T-cell (primary cell): ENCODE measurements at places on chromosomes 5 and 9. TPM values are rescaled to one million over a fixed set of nuclear protein-coding genes. Genes with fewer than 3 reads are reported as not detected.

The NSD1 gene
- total RNA-seq = 103 TPM

The NMUR2 gene
- total RNA-seq = not detected

The NPR3 gene
- total RNA-seq = 0.33 TPM

GRCh38 chr5:10498350-10498749 lies 56.7 kb downstream of the ROPN1L start:
- H3K4me1 ChIP-seq = no peaks in the 10 kb centered on the region
- no peak overlapping the region for H3K4me3 ChIP-seq
- no peaks in the 10 kb centered on the region for H3K27me3 ChIP-seq
- H3K36me3 ChIP-seq = no peaks in the 10 kb centered on the region

- H3K36me3 ChIP-seq = no peaks in the 10 kb centered on the region
- DNase-seq = no peak
- no peak overlapping the region for H3K27ac ChIP-seq
- H3K4me3 ChIP-seq = no peak overlapping the region
- no peaks in the 10 kb centered on the region for H3K27me3 ChIP-seq
These were observed 10.9 kb downstream of the SNCAIP start for GRCh38 chr5:122322801-122323548.

DNA sequence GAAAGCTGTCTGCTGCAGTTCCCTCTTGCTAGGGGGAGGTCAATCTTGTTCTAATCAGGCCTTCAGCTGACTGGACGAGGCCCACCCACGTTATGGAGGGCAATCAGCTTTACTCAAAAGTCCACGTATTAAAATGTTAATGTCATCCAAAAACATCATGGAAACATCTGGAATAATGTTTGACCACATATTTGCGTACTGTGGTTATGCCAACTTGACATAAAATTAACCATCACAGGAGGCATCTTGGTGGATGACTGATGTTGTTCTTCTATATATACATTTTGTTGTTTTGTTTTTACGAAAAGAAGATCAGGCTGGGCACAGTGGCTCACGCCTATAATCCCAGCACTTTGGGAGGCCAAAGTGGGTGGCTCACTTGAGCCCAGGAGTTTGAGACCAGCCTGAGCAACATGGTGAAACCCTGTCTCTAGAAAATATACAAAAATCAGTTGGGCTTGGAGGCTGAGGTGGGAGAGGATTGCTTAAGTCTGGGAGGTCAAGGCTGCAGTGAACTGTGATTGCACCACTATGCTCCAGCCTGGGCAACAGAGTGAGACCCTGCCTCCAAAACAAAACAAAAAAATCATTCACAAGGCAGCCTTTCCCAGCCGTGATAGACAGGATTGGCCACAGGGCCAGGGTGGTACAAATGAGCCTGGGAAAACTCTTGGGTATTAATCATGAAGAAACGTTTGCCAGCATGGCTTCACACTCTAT lies 33.8 kb upstream of the PRXL2C start:
- H3K36me3 ChIP-seq = no peaks in the 10 kb centered on the region
- no peak overlapping the region for H3K27ac ChIP-seq
- no peak for DNase-seq

GRCh38 chr5:10220248-10220647 lies 29.4 kb downstream of the ATPSCKMT start:
- no peak overlapping the region for H3K4me3 ChIP-seq
- peaks cover 2% of the 10 kb centered on the region for H3K36me3 ChIP-seq
- H3K27me3 ChIP-seq = no peaks in the 10 kb centered on the region

GRCh38 chr9:91006046-91006445 lies 204.4 kb downstream of the SYK start:
- H3K27ac ChIP-seq = no peak overlapping the region
- no peak overlapping the region for H3K4me3 ChIP-seq
- no peaks in the 10 kb centered on the region for H3K36me3 ChIP-seq
- no peaks in the 10 kb centered on the region for H3K4me1 ChIP-seq

DNA sequence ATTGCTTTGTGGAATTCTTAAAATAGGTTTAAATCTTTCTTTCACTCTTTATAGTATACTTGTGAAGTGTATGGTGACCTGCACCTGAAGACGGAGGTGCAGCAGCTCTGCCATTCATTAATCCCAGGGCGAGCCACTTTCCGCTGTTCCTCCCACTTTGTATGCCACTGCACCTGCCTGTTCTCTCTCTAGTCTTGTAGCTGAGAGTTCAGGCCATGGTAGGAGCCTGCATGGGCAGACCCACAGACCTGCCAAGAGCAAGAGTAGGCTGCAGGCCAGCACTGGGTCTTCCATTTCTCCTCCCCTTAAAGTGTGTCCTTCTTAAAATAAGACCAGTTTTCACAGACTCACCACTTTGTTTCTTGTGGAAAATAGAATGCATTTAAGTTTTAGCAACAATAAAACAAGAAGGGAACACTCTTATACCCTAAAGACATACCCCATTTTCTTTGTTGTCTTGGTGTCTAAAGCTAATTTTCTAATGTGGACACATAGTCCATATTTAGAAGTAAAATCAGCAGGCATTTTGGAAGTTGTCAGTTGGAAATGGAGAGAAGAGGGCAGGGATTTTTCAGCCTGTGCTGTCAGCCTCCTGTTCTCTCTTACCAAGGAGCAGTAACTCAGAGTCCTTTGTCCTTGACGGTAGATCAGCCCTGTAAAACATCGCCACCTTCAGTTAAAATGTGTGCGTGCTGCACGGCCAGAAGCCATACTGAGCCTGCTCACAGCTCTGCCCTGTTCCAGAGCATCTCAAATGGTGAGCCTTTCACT lies 103.2 kb downstream of the SNCAIP start:
- H3K27me3 ChIP-seq = no peaks in the 10 kb centered on the region
- no peaks in the 10 kb centered on the region for H3K36me3 ChIP-seq
- H3K4me3 ChIP-seq = no peak overlapping the region
- no peaks in the 10 kb centered on the region for H3K4me1 ChIP-seq
- H3K27ac ChIP-seq = no peak overlapping the region

DNA sequence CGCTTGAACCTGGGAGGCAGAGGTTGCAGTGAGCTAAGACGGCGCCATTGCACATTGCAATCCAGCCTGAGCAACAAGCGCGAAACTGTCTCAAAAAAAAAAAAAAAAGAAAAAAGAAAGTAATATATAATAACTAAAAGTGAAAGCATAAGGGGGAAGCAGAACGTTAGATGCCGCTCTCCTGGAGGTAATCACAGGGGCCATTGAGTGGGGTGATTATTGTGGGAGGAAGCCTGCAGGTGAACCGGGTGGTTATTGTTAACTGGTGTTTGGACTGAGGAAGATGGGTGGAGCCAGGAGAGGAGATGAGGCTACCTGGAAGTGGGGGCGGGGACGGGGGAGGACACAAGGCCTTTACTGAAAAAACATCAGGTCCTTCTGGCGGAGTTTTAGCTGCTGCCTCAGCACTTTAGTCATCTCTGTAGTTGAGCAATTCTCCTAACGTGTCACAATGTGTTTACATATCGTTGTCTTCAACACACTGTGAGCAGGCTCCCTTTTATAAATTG lies 5.3 kb upstream of the TJP2 start:
- H3K4me3 ChIP-seq = no peak overlapping the region
- peak; percentile 36 for DNase-seq
- H3K4me1 ChIP-seq = peaks cover 14% of the 10 kb centered on the region
- no peaks in the 10 kb centered on the region for H3K36me3 ChIP-seq

DNA sequence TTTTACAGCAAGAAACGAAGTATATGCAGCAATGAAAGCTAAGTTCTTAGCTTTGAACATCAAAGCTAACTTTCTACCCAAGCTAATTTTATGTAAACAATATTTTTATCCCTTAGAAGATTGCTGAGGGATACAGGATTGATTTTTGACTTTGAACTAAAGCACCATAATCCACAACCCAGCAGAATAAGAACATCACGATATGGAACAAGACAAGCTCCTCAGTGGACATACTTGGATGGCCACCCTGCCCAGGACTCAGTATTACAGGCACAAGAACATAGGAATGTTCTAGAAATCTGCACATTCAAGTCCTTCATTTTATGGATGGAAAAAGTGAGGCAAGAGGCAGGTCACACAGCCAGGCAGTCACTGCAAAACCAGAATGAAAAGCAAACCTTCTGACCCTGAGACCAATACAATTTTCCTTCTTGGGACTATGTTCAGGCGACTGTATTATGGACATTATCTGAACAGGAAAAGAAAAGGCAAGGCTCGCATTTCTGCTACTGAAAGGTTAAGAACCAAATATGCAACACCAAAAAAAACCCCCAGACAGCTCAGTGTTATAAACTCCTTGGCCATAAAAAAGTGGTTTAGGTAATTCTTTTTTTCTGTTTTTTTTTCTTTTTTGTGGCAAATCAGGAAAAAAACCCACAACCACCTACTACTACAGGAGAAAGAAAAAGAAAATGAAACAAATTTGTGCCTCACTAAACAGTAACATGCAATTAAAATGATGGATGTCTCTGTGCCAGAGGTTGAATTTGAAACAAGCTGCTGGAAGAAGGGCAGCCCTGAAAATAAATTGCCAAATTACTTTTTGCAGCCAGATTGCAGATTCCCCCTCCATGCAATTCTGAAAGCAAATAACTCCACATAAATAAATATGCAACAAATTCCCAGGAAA lies 25.4 kb downstream of the EPB41L4B start:
- DNase-seq = no peak
- H3K27ac ChIP-seq = no peak overlapping the region
- H3K27me3 ChIP-seq = no peaks in the 10 kb centered on the region
- no peak overlapping the region for H3K4me3 ChIP-seq

- H3K36me3 ChIP-seq = no peaks in the 10 kb centered on the region
- H3K27me3 ChIP-seq = no peaks in the 10 kb centered on the region
- DNase-seq = no peak
These were observed 450.5 kb upstream of the PTPRD start for GRCh38 chr9:11063263-11063662.

DNA sequence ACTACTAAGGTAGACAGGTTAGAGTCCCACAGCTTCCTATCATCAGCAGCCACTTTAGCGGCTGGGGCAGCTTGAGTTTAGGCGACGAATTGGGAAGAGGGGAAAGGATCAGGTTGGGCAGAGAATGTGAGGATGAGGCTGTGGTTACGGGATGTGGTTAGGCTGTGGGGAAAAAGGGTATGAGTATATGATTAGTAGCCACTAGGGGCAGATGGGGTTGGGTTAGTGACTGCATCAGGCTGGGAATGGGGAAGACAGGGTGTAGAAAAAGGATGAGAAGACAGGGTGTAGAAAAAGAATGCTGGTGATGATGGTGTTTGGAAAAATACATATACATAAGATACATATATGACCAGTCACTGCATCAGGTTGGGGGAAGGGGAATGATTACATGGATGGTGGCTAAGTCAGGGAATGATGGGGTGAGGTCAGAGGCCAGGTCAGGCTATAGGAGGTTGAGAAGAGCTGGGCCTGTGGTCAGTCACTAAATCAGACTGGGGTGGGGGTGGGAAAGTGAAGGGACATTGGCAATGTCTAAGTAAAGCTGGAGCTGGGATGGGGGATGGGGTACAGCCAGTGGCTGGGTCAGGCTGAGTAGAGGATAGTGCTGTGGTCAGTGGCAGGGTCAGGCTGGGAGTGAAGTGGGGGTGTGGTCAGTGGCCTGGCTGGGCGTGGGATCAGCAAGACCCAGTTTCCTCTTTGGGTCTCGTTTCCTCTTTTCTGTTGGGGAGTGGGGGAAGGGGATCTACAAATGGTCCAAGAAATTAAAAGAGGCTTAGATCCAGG lies 2.1 kb downstream of the TLN1 start:
- H3K4me3 ChIP-seq = no peak overlapping the region
- H3K4me1 ChIP-seq = peaks cover 71% of the 10 kb centered on the region
- H3K27me3 ChIP-seq = no peaks in the 10 kb centered on the region
- DNase-seq = no peak

DNA sequence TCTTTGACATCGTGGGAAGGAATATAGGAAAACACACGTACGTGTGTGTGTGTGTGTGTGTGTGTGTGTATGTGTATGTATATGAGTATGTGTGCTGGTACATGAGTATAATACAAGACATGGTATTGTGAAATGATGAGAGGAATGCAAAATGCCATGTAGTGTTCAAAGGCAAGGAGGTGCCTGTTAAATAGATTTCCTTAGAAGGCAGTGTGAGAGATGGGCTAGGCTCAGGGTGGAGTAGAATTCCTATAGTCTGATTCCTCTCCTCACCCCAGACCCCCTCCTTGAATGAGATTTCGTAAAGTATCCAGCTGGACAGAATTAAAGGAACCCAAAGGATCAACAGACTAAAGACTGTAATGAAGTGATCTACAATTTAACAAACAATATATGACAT lies 11.1 kb downstream of the GPR21 start:
- H3K36me3 ChIP-seq = no peaks in the 10 kb centered on the region
- H3K4me3 ChIP-seq = no peak overlapping the region
- H3K27me3 ChIP-seq = no peaks in the 10 kb centered on the region
- no peaks in the 10 kb centered on the region for H3K4me1 ChIP-seq
- DNase-seq = no peak

GRCh38 chr9:71755230-71755629 lies 13.1 kb downstream of the CEMIP2 start:
- H3K4me3 ChIP-seq = no peak overlapping the region
- H3K27me3 ChIP-seq = no peaks in the 10 kb centered on the region
- H3K27ac ChIP-seq = no peak overlapping the region
- H3K4me1 ChIP-seq = peaks cover 13% of the 10 kb centered on the region
- no peak for DNase-seq

GRCh38 chr5:155947394-155948062 lies 379.4 kb upstream of the SGCD start:
- no peak for DNase-seq
- no peaks in the 10 kb centered on the region for H3K4me1 ChIP-seq
- H3K27me3 ChIP-seq = no peaks in the 10 kb centered on the region
- H3K27ac ChIP-seq = no peak overlapping the region
- H3K36me3 ChIP-seq = no peaks in the 10 kb centered on the region

DNA sequence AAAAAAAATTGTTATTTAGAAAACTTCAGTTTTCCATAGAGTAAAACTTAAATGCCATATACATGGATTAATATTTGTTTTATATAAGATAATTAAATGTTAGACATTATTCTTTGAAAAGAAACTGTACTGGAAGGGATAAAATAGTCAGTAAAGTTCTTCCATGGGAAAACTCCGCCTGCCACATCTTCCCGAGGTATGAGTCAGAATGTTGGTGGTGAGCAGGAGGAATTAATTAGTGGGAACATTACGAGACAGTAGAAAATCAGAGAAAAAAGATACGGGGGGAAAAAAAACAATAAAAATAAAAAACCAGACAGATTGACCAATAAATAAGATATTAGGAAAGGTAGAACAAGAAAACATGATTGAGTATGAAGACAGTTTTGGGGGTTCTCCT lies 930.3 kb upstream of the C9orf72 start:
- H3K27me3 ChIP-seq = no peaks in the 10 kb centered on the region
- H3K36me3 ChIP-seq = no peaks in the 10 kb centered on the region

DNA sequence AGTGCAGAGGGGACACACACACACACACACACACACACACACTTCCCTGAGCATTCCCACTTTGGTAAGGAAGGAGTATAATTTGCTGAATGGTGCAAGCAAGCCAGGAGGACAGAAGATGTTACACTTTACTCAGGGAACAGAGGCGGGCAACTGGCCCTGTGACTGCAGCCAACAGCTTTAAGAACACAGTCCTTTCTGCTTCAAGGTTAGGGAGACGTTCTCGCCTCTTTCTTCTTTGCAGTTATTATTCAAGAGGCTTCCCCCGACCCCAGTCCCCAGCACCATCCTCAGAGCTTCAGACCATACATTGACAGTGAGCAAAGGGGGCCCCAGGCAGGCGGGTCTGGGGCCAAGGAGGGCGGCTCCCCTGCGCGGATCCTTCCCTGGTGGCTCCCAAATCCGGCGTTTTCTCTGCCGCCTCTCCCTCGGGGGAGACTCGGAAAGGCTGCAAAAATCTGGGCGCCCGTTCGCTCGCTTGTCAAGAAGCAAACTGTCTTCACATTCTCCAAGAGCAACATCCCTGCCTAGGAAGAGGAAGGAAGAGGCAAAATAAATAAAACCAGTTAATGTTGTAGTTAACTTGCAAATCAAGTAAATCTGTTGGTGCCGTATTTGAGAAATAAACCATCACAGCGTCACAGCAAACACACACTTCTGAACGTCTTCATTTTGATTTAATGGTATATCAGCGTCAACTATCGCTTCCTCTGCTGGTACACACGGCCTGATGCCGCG lies 3.8 kb upstream of the LHX2 start:
- no peaks in the 10 kb centered on the region for H3K36me3 ChIP-seq
- peaks cover 66% of the 10 kb centered on the region for H3K27me3 ChIP-seq
- peaks cover 26% of the 10 kb centered on the region for H3K4me1 ChIP-seq
- H3K27ac ChIP-seq = no peak overlapping the region
